HCT116 (cell line): ENCODE measurements at places on chromosomes 12 and 14.
A peak's percentile ranks its signal among the peaks of the same experiment; 100 is the strongest.

DNA sequence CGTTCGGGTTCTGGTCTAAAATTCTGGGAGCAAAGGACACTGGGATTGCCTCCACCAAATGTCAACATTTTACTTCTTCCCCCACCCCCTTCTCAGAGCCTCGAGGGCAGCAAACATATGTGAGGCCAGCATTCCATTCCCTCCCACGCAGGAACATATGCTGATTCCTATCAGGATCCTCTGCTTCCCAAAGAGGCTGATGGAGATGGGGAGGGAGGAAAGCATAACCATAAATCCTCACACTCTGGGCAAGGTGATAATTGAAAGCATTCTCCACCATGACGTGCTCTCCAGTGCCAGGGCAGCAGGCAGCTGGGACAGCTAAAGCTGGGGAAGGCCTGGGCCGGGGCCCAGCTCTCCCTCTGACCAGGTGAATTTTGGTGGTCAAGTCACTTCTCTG is 395.0 kb downstream of the ZFP36L1 start:
- no peak for DNase-seq

- no peak for DNase-seq
Measured at GRCh38 chr14:95659293-95659989, 26.8 kb upstream of the TCL1B start.

DNA sequence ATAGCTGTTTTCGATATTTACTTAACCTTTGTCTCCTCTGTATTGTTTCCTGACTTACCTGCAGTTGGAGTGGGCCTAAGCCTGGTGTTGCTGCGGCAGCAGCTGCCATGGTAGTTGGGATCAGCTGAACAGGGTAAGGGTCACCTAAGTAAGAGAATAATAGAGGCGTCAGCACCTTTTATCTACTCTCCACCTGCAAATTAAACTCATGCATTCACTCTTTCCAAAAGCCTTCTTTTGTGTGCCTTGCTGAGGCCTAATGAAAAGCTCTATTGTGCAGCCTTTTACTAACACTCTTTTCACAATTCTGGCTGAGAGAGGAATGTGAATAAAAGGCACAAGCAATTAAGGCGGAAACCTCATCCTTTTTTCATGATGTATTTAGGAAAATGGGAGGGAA is 308.7 kb downstream of the SOX5 start:
- DNase-seq: no peak

- DNase-seq: no peak
Measured at GRCh38 chr14:75128596-75128990, 1.7 kb upstream of the NEK9 start.

DNA sequence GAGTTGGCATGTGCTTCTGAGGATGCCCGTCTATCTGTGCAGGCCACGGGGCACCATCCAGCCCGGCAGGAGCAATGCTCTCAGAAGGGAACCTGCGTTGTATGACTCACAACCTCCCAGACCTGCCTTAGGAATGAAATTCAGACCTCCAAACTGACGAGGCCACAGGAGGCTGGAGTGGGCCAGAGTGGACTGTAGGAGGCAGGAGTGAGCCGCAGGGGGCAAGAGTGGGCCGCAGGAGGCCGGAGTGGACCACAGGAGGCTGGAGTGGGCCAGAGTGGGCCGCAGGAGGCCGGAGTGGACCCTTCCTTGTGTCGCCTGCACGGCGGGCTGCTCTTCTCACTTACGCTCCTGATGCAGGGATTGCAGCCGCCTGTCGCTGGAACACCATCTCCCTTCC is 11.1 kb upstream of the FBRSL1 start:
- no peak for DNase-seq

DNA sequence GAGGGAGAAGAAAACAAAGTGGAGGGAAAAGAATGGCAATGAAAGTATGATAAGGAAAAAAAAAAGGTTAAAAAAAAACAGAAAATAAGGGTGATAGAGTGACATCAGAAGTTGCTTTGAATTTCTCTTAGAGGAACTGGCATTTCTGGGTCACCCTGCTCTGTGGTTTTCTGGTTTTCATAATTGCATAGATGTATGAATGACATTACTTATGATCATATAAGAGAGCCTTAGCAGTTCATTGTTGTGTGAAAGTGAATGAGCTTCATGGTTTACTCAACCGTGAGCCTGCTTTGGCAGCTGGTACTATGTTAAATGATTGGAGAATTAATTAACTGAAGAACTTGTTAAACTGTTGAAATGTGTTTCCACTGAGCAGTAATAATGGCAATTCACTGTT is 336.4 kb upstream of the FBXO33 start:
- no peak for DNase-seq

GRCh38 chr12:67540920-67541624 is 107.5 kb upstream of the DYRK2 start:
- DNase-seq: no peak

DNA sequence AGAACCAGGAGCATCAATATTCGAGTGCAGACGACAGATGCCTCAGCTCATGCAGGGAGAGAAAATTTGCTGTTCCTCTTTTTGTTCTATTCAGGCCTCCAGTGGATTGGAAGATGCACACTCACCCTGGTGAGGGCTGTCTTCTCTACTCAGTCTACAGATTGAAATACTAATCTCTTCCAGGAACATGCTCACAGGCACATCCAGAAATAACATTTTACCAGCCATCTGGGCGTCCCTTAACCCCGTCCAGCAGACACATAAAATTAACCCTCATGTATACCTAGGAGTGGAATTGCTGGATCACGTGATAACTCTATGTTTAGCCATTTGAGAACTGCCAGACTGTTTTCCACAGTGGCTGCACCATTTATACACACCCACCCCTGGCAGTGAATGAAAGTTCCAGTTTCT is 4.5 kb upstream of the OAS2 start:
- DNase-seq: no peak

- DNase-seq: no peak
Measured at GRCh38 chr12:97283297-97283696, 179.3 kb upstream of the RMST start.

DNA sequence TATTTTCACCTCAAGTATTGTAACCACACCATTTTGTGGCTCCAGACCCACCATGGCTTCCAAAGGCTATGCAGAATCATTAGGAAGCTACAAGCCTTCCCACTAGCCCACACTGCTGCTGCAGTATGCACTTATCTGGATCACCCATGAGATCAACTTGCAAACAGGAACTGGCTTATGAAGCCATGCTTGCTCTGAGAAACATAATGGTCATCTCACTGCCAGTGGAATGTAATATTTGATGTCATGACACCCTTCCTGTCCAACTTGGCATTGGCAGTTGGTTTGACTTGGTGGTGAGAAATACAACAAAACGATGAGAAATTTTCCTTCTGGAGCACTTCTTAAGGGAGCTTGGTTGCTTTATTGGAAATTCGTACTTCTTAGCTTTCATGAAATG is 69.3 kb upstream of the FRMD6 start:
- no peak for DNase-seq

GRCh38 chr12:124217508-124218242 is 77.2 kb upstream of the RFLNA start:
- DNase-seq: no peak

GRCh38 chr12:70319605-70320004 is 46.5 kb upstream of the KCNMB4 start:
- DNase-seq: no peak

DNA sequence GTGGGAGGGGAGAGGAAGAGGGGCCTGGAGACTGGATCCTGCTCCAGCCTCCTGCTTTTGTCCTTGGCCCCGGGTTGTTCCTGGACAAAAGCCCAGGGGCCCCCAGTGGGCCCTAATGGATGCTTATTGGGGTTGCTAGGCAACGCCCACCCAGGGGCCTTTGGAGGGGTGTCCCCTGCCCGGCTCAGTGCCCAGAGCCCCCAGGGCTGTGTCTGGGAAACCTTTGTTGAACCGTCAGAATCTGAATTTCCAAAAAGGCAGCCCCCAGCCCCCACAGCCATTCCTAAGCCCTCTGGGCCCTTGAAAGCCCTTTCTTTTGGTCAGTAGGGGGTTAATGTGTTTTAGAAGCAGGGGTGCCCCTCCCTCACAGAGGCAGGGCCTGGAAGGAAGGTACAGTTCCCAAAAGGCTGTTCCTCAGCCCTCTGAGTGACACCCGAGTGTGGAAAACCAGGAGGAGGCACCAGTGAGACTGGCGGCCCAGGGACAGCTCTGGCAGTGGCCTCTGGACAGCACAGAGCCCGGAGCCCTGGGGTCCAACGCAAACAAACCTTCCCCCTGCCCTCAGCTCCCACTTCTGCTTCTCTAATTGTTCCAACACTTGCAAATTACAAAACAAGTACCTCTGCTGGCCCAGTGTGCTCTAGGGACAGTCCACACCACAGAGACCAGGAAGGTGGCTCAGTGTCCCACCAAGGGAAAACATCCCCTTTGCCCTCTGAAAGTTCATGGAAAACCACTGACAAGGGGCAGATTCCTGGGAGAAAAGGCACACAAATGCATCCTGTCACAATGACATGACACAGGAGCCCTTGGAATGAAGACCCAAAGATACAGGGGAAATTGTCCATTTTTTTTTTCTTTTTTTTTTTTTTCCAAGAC is 19.4 kb downstream of the HHIPL1 start:
- DNase-seq: no peak

DNA sequence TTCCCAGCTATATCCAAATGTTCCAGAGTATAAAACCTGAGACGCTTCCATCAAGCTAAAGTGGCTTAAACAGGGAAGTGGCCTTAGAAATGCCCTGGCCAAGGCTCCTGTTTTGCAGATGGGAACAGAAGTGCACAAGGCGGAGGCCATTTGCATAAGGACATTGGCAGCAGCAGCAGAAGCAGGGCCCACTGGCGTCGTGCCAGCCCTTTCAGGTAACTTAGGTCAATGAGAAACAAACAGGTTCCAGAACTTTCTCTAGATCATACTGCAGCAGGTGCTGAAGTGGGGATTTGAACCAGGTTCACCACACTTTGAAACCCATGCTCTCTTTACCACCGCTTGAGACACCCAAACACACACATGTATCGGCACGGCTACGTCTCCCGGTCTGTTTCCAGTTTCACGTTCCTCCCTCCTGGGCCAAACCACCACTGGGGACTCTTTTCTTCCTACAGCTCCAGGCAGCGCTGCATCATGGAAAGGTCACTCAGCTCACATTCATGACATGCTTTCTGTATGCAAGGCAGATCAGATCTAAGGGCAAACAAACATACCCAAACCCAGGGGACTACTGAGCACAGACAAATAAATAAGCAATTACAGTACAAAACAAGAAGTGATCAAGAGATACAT is 46.0 kb upstream of the PLEKHG6 start:
- no peak for DNase-seq

DNA sequence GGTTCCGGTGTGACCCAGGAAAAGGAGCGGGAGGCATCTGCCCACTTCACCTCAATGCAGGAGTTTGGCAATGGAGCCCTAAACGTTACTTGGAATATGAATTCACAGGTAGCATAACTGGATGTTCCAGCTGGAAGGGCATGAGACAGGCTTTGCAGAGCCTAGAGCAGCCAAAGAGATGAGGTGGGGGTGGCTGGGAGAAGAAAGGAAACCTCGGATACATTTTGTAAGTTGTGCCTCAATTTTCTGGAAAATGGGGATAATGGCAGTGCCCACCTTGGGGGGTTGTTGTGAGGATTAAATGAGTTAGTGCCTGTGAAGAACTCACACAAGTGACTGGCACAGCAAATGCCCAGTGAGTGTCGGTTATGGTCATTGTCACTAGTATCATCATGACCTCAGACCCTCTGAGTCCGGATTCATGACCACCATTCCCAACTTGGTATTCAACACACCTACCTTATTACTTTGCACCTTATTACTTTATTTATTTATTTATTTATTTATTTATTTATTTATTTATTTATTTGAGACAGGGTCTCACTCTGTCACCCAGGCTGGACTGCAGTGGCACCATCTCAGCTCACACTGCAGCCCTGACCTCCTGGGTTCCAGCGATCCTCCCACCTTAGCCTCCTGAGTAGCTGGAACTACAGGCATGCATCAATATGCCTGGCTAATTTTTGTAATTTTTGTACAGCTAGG is 56.0 kb downstream of the CLMN start:
- no peak for DNase-seq

DNA sequence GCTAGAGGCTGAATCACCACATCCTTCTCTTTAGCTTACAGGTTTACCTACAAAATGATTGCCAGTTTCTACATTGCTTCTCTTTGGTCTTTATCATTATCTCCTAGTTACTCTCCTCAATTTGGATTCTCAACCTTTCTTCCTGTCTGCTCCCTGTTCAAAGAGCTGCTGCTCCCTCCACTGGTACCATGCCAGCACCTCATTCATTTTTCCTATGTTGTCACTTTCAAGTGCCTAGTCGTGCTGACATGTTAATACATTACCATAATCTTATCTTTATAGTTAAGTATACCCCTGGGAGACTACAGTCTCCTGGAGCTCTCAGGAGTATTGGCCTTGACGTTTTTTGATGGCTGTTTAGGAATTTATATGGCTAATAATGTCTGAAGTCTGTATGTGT is 14.2 kb downstream of the FRS2 start:
- DNase-seq: no peak

GRCh38 chr12:94379479-94380113 is 80.1 kb downstream of the CEP83 start:
- DNase-seq: no peak

DNA sequence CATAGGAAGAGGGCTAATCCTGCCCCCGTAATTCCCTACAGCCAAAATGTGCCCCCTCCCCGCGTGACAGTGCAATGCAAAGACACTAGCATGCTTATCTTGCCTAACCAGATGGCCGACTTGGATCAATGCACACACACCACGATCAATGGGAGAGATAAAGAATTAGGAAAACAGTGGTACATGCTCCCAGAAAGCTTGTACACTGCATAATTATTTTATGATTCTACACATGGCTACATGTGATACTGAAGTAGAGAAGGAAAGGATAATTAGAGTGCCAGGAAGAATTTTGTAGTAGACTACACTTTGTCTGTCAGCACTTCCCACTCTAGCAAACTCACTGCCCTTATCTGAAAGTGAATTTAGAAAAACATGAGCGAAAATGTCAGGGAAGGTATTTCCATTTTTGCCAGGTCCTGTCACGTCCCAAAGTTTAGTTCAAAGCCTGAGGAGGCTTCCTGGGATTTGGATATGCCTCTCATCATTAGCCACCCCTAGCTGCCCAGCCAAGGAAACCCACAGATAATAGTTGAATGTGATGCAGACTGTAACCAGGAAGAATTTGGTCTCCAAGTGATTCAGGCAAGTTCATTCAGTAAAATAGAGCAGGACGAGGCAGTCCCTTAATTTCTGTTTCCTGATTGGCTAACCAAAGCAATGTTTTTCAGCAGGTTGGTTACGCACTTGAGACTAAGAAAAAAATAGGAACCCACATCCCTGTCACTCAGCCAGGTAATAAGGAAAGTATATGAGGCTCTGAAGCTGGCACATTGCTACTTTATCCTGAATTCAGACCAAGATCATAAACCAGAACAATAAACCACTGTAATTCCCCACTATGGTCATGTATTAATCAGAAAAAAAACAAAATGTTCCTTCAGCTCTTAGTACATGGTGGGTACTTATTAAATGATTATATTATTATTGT is 199.6 kb upstream of the OTX2 start:
- DNase-seq: no peak

- DNase-seq: peak; percentile 67
Measured at GRCh38 chr12:52221912-52222457, 11.1 kb upstream of the KRT7 start.

DNA sequence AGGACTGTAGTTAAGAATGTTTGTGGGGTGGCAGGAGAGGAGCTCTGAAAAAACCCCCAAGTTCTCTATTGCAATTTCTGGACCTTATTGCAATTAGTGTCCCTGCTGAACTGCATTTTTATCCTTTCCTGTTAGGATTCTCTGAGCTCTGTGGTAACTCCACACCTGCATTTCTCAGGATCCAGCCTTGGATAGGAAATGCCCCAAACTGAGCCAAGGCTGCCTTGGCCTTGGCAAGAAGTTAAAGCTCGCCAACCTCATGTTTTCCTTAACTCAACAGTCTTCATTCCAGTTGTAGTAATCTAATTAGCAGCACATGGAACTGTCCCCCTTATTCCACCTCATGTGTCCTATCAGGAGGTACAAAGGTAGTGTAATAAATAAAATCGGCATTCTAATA is 66.5 kb downstream of the C12orf75 start:
- DNase-seq: no peak
